NCI-H2029 treated with DMSO at 0.1 percent for 48 hours (cell line): ENCODE measurements at places on chromosomes 16 and 17.

DNA sequence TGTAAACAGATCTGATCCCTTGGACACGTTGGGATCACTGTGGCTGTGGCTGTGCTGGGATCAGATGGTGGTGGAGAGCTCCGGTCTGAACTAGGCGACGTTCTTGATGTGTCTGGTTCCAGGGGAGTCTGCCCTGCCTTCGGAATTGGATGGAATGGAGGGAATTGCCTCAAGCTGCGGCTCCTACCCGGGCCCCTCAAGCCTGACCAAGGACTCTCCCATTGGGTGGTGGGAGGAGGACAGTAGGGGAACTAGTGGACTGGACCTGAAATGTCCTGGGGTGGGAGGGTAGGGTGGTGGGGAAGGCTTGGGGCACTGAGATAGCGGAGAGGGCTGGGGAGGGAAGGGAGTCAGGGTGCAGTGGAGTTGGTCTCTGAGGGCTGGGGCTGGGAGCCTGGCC lies 3.2 kb upstream of the UBALD1 start:
- DNase-seq, result no peak

DNA sequence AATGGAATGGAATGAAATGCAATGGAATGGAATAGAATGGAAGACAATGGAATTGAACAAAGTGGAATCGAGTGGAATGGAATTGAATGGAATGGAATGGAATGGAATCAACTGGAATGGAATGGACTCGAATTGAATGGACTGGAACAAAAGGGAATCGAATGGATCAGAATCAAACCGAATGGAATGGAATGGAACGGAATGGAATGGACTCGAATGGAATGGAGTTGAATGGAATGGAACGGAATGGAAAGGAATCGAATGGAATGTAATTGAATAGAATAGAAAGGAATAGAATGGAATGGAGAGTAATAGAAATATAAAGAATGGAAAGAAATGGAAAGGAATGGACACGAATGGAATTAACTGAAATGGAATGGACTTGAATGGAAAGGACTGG lies 475.2 kb upstream of the WSB1 start:
- DNase-seq, result no peak

DNA sequence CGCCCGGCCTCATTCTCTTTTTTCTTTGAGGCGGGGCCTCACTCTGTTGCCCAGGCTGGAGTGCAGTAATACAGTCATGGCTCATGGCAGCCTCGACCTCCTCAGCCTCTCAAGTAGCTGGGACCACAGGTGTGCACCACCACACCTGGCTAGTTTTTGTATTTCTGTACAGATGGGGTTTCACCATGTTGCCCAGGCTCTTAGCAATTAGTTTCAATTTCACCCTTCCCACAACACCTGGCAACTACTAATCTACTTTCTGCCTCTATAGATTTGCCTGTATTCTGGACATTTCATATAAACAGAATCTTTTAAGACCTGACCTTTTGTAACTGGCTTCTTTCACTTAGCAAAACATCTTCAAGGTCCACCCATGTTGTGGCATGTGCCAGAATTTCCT lies 8.0 kb upstream of the NT5M start:
- no peak for DNase-seq

DNA sequence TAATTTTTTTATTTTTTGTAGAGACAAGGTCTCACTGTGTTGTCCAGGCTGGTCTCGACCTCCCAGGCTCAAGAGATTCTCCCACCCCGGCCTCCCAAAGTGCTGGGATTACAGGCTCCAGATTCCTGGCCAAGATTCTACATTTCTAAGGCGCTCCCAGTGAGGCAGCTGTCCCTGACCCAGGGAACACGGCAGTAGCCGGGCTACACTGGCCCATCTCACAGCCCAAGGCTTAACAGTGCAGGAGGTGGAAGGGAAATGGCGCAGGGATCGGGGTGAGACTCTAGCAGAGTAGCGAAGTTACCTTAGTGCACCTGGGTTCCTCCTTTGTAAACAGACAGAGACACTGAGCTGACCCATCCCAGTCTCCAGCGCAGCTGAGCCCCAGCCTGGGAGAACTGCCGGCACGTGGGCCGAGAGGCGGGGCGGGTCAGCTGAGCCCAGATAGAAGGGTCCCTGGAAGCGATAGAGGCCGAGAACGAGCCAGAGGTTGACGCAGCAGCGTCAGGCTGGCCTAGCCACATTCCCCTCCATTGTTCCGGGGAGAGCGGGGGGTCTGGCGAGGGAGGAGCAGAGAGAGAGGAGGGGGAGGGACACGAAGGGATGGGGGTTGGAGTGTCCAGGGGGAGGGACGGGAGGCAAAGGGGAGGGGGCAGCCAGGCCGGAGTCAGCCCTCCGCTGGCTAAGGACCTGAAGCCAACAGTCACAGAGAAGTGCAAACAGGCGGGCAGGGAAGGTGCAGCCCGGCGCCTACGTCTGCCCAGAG lies 2.5 kb downstream of the CARHSP1 start:
- no peak for DNase-seq

- DNase-seq, result peak; percentile 64
These were observed 176.9 kb upstream of the FAM20A start for GRCh38 chr17:68777856-68778694.

GRCh38 chr16:23679986-23680336 lies 1.3 kb downstream of the PLK1 start:
- DNase-seq, result no peak

GRCh38 chr17:5354310-5354709 lies 65.2 kb downstream of the NUP88 start:
- no peak for DNase-seq
